HTR-8/SVneo (cell line): ENCODE measurements at places on chromosomes 16 and 17.

DNA sequence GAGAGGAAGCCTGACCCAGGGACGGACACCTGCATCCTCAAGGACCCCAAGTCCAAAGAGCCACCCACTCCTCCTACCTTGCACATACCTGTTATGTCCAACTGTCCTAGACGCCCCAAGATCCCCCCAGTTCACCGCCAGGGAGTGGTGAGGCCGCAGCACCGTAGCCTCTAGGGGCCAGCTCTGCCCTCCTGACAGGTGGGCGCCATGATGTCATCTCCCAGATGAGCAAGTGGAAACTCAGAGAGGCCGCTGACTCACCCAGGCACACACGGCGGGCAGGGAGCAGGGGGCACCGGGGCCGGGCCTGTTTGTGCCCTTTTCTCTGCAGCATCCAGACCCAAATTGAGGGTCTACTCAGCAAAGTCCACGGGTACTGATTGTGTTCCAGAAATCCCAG is 4.8 kb upstream of the ZNF469 start:
- DNase-seq, result no peak

- no peak for DNase-seq
These were observed 8.7 kb downstream of the ADCY7 start for GRCh38 chr16:50275098-50275415.

- no peak for DNase-seq
These were observed 25.9 kb upstream of the CACNG4 start for GRCh38 chr17:66938656-66939055.

DNA sequence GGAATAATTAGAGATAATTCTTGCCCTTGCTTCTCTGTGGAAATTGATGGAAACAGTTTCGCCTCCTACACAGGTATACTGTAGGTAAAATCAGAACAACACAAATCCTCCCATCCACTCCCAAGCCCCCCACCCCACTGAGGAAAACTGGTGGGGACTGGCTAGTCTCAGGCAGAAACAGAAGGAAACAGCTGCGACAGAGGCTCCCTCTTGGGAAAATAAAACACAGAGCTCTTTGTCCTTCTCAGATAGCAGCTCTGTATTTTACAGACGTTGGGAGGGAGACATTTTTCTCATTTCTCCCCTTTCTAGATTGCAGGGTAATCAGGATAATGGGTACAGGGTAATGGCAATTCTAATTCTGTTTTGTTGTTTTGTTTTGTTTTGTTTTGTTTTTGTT is 1.1 kb downstream of the SLFN13 start:
- no peak for DNase-seq

- no peak for DNase-seq
These were observed 9.1 kb upstream of the DUXB start for GRCh38 chr16:75710344-75710743.

DNA sequence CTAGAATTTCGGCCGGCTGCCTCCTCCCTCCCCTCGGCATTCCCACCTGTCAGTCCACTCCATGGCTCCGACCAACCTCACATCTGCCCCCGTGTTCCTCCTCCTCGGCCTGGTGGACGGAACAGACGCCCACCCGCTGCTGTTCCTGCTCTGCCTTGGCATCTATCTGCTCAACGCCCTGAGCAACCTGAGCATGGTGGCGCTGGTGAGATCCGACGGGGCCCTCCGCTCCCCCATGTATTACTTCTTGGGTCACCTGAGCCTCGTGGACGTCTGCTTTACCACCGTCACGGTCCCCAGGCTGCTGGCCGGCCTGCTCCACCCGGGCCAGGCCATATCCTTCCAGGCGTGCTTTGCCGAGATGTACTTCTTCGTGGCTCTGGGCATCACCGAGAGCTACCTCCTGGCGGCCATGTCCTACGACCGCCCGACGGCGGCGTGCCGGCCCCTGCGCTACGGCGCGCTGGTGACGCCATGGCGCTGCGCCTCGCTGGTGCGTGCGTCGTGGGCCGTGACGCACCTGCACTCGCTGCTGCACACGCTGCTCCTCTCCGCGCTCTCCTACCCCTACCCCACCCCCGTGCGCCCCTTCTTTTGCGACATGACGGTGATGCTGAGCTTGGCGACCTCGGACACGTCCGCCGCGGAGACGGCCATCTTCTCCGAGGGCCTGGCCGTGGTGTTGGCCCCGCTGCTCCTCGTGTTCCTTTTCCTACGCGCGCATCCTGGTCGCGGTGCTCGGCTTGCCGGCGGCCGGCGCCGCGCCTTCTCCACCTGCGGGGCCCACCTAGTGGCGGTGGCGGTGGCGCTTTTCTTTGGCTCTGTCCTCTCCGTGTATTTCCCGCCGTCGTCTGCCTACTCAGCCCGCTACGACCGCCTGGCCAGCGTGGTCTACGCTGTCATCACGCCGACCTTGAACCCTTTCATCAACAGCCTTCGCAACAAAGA is at the start of gene OR3A2:
TSS of gene OR3A2 (minus strand) at position 440 of the 948 bp plus-strand sequence.
- no peak for DNase-seq

GRCh38 chr16:75296606-75297005 is 45.2 kb upstream of the BCAR1 start:
- DNase-seq, result no peak
